ENCODE measurements at places on chromosomes 1 and 21.
A peak's percentile ranks its signal among the peaks of the same experiment; 100 is the strongest.

DNA sequence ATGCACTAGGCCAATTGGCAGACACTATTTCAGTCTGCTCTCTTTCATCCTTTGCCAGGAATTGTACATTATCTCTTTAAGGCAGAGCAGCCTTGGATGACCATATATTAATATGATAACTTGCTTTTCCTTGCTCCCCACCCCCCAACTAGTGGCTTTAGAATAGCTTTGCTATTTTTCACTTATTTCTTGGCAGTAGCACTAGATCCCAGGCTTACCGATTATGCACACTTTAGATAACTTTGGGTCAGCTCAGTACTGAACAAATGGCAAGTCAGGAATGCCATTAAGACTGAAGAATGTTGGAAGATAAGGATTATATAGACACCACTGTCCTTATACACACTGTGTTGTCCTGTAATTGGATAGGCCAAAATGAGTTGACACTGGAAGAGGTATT, 146.4 kb downstream of the FGGY start:
- no peak for DNase-seq

- DNase-seq = peak; percentile 78
Observed at GRCh38 chr1:78492386-78492950, 1.7 kb downstream of the PTGFR start.

GRCh38 chr21:14962217-14962616, 102.6 kb downstream of the NRIP1 start:
- DNase-seq = no peak

- no peak for DNase-seq
Observed at GRCh38 chr1:47870480-47870879, 126.7 kb downstream of the TRABD2B start.

DNA sequence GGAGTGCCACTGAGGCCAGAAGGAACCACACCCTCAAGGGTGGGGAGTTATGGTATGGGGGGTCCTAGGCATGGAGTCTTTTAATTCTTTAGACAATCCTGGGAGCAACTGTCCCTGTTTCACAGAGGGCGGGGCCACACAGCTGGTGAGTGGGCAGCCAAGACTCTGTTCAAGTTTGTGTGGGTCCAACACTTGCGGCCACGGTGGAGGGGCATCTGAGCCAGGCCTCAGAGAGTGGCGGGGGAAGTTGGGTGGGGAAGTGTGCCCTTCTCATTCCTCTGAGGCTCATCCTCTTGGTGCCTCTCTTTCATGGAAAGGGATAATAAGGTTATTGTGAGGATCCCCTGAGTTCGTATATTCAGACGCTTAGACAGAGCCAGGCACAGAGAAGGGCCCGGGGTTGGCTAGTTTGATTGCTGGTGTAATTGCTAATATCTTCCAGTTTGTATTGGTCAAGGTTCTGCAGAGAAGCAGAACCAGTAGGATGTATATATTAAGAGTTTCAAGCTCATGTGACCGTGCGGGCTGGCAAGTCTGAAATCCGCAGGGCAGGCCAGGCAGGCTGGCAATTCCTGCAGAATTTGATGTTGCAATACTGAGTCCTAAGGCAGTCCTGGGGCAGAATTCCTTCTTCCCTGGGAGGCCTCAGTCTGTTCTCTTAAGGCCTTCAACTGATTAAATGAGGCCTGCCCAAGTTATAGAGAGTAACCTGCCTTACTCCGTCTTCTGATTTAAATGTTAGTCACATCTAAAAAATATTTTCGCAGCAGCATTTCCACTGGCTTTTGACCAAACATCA, 15.9 kb downstream of the PCSK9 start:
- no peak for DNase-seq

GRCh38 chr21:30718239-30718909, at the start of gene KRTAP21-3:
Gene KRTAP21-3, minus strand, starts transcription at chr21:30718777. Its CDS starts 18 bp downstream, at chr21:30718759.
- DNase-seq = no peak

DNA sequence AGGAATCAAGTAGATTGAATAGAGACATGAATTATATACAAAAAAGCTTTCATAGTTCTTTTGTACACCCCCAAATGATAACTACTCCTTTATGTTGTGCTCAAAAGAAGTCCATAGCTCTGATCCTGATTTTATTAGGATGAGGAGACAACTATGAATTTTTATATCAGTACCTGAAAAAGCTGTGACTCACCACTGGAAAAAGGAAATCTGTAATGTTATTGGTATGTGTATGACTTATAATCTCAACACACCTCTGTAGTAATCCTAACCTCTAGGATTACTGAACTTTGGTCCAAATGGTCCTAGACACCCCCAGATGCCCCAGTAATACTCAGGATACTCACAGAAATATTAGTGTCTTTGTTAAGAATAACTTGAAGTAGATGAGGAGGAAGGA, 10.2 kb downstream of the PRKAB2 start:
- DNase-seq = no peak

GRCh38 chr1:18831656-18832055, 27.8 kb downstream of the TAS1R2 start:
- DNase-seq = no peak

GRCh38 chr1:11728126-11728806, 7.7 kb upstream of the AGTRAP start:
- no peak for DNase-seq

DNA sequence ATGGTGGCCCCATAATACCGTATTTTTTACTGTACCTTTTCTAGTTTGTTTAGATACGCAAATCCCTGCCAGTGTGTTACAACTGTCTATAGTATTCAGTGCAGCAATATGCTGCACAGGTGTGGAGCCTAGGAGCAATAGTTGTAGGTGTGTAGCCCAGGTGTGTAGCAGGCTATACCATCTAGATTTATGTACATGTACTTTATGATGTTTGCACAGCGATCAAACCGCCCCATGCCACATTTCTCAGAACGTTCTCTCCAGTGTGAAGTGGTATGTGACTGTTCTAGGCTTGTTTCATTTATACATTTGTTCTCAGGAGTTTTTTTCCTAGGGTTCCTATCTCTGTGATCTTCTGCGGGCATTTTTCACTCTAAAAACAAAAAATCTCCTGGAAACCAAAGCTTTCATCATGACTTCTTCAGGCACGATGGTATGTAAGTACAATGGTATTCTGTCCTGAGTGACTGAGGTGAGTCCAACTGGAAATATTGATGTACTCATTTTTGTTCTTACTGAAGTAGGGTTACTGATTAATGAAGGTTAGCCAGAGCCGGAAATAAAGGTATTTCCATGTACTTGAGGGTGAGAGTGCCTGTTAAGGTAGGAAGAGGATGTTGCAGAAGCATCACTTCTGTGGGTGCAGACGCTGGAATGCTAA, 153.0 kb downstream of the GABPA start:
- DNase-seq = no peak

GRCh38 chr1:79322511-79323027, 316.0 kb upstream of the ADGRL4 start:
- DNase-seq = no peak

DNA sequence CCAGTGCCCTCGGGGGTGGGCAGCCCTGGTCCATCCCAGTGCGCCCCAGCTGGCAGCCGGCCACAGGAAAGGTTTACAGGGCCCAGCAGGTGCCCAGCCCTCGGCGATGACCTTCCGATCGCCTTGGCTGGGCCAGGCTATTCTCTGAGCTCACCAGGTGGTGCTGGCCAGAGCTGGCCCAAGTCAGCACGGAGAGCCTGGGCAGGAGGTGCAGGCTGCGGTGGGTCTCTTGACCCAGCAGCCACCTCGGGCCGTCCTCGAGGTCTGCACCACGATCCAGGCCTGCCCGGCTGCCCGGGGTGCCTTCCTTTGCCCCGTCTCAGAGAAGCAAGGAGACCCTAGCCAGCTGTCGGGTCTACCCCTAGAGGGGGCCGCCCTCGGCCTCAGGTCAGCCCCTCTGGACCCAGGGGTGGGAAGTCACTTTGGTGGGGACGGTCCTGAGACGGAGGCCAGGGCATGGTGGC, 370 bp downstream of the PERM1 start:
- no peak for DNase-seq

GRCh38 chr1:187943606-187944403, 1115.1 kb downstream of the PLA2G4A start:
- DNase-seq = no peak

DNA sequence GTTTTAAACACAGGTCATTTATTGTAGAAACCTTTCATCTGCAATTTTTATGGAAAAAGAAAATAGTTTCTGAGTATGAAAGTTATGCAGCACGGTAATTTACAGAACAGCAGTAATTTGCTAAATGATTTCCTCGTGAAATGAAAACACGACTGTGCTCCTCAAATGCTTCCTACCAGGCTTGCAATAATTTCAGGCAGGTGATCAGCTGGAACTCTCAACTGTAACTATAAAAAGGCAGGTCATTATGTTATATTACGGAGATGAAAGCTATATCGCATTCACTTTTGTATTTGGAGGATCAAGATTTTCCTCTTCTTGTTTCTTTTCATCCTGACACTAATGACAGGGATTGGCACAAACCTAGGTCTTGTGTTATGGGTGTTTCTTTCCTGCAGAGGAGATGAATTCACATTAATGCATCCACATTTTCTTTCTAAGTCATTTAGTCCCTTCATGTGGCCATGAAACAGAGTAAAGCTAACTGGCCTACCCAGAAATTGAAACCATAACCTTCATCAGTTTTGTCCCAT, 57.4 kb downstream of the SAMSN1 start:
- DNase-seq = no peak

- DNase-seq = no peak
Observed at GRCh38 chr1:30852026-30852425, 56.5 kb downstream of the SDC3 start.

DNA sequence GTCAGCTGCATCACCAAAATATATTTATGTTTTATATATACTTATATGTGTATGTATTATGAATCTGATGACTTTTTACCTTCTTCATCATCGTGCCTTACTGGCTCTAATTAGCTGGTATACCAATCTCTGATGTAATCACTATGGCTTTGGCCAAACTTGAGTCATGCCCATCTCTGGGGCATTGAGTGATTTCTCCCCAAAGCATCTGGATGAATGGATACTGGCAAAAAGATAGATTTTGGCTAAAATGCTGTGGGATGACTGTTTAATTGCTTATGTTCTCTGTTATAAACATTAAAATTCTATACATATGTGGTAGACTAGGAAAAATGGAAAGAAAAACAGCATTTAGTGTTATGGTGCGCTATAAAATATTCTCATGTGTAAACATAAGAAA, 19.6 kb downstream of the CDKN2C start:
- DNase-seq = peak; percentile 37

DNA sequence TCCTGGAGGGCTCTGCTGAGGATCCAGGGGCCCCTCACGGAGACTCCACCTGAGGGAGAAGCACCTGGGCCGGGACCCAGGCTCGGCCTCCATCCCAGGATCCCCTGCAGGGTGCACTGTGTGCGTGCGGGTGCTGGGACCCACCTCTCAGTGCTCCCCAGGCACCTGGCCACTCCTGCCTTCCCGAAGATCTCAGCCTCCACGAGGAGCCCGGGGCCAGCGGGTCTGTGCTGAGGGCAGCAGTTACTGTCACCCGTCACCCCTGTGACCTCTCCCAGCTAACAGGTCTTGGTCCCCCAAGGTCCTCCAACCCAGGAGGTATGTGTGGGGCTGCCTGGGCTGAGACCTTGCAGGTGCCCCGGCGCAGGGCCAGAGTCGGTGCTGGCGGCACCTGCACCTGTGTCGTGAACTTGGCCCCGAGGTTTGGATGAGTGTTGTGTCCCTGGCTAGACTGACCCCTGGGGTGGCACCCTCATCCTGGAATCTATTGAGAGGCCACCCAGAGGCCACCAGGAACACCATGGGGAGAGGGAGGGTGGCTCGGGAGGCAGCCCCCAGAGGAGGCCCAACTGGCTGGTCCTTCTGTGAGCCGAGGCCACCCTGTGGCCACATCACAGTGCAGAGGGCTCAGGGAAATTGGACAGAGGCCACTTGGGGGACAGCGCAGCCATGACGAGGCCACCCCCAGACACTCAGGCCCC, 17.7 kb downstream of the MORN1 start:
- no peak for DNase-seq

- DNase-seq = no peak
Observed at GRCh38 chr1:98196012-98196411, 275.2 kb upstream of the DPYD start.

- DNase-seq = no peak
Observed at GRCh38 chr1:225259542-225259941, 168.3 kb downstream of the LBR start.

- no peak for DNase-seq
Observed at GRCh38 chr1:205774198-205775014, 876 bp downstream of the RAB29 start.

DNA sequence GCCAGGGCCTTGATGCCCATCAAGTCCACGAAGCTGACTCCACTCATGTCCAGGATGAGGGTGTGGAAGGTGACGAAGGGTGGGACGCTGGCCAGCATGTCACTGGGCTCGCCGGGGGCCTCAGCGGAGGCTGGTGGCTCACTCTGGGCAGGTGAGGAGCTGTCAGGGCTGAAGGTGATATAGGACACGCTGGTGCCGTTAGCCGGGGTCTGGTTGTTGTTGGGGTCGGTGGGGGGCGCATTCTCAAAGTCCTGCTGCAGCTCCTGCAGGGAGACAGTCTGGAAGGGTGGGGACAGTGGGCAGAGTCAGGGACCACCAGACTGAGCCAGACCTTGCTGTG, 21.7 kb downstream of the SLC26A9 start:
- DNase-seq = no peak

DNA sequence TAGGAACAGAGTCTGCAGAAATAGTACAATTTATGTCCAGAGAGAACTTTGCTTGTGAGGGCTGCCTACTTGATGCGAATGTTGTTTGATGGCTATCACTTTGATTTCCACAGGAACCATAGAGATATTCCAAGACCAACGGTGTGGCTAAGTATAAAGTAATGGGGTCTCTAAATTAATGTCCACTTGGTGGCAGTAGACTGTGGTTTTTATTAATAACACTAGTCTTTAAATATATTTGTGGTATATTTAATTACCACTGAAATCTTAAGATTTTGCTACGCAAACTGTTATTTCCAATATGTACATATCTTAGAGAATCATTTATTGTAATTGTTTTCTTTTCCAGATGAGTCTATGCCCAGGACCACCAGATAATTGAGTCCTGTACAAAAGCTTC, 647.9 kb downstream of the PLA2G4A start:
- DNase-seq = peak; percentile 53

DNA sequence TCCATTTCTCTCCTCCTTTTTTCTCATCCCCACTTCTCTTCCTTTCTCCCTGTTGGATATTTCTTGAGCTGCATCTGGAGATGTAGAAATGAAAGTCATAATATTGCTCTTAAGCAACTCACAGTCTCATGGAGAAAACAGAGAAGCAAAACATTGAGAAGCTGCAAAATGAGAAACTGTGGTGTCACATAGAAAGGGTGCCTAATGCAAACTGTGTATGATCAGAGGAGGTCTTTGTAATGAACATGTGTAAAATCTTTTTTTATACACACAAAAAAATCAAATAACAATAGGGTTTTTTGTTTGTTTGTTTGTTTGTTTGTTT, 11.8 kb upstream of the SLAMF7 start:
- no peak for DNase-seq

DNA sequence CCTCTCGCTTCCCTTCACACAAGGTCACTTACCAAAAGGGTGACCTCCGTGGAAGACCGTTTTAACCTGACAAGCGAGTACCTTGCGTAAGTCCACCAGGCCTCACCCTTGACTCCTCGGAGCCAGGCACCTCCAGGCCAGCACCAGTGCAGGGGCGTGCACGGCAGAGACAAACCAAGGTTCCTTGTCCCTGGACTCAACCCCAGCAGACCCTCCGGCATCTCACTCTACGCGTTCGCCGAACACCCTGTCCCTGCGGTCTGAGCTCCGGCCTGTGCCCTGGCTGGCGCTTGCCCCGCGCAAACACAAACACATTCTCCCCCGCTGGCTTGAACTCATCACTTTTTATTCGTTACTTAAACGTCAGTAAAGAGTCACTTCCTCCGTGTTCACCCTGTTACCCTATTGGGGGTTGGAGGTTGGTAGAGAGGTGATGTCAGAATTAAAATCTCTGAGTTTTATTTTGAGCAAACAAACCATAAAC, 4.5 kb downstream of the TBX15 start:
- DNase-seq = no peak

GRCh38 chr1:199404976-199405375, 622.5 kb upstream of the NR5A2 start:
- no peak for DNase-seq

All from NCI-H446 (cell line).